Vagina (tissue), 2 donors: ENCODE measurements at places on chromosomes 4 and X.

DNA sequence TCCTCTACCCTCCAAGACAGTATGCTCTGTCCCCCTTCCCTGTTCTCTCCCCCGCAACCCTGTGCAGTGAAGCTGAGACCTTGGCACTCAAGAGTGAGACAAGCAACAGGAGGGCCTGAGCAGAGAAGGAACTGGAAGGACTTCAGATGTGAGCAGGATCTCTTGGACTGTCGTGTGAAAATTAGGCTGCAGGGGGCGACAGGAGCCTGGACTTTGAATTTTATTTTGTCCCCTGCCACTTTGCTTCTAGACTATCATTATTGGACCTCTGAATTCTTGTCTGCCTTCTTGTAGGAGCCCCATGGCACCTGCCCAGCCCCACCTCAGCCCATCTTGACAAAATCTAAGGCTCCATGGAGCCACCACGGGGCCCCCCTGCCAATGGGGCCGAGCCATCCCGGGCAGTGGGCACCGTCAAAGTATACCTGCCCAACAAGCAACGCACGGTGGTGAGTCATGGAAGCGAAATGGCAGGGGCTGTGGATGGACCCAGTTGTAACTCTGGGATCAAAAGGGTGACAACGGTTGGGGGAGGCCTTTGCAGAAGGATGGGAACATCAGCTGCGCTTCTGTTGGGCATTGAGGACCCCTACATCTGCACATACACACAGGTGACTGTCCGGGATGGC is 1.7 kb downstream of the ARAF start:
- DNase-seq = no peak

GRCh38 chrX:29348288-29348687 is 761.0 kb downstream of the IL1RAPL1 start:
- no peak for DNase-seq

DNA sequence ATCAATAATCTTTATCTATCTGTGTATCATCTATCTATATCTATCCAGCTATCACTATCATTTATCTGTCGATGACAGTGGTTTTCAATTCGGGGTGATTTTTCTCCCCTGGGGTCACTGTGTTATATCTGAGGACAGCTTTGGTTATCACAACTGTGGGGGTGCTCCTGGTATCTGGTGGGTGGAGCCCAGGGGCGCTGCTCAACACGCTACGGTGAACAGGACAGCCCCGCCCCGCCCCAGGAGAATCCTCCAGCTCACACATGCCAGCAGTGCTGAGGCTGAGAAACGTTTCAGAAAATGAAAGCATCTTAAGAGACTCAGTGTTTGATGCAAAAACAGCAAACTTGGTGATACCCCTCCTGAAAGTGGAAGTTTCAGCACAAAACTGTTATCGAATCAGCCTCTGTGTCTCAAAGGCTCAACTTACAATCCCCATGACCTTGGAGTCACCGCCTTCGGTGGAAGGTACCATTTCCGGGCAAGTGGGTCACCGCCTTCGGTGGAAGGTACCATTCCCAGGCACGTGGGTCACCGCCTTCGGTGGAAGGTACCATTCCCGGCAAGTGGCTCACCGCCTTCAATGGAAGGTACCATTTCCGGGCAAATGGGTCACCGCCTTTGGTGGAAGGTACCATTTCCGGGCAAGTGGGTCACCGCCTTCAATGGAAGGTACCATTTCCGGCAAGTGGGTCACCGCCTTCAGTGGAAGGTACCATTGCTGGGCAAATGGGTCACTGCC is 315.3 kb downstream of the DHRSX start:
- DNase-seq = no peak

- no peak for DNase-seq
Measured at GRCh38 chr4:122297694-122298093, 81.1 kb upstream of the ADAD1 start.

- no peak for DNase-seq
Measured at GRCh38 chrX:19899217-19899788, 11.9 kb upstream of the SH3KBP1 start.

DNA sequence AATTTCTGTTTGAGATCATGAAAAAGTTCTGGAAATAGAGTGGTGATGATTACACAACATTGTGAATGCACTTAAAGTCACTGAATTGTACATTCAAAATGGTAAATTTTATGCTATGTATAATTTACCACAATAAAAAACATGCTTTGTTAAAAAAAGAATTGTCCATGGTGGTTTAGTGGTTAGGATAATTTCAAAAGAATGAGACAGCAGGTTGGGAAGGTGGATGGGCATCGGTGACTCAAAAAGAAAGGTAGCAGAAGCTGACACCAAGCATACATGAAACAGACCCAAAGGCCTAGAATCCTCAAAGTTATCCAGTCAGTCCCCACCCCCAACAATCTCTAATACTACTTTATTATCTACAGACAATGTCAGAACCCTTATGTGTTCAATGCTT is 91.1 kb downstream of the MSN start:
- no peak for DNase-seq
